ENCODE measurements at places on chromosomes 16 and 17. TPM values are rescaled to one million over a fixed set of nuclear protein-coding genes. Genes with fewer than 3 reads are reported as not detected.

DNA sequence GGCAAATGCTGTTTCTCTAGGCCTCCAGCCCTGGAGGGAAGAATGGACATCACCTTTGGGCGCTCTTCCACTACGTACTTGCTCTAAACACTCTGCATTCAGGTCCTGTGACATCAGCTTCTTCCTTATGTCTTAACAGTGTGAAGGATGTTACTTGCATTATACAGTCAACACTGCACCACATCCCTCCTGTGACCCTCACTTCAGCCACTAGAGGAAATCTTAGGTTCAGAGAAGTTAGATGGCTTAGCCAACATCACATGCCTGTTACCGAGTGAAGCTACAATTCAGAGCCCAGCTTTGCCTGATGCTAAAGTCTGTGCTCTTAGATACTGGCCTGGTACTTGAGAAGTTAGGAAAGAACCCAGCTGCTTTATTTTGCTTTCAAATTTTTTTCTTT, 18.3 kb downstream of the UBFD1 start:
- DNase-seq: no peak

- DNase-seq: peak; percentile 85
Measured at GRCh38 chr17:51461578-51462004, 201.2 kb downstream of the UTP18 start.

DNA sequence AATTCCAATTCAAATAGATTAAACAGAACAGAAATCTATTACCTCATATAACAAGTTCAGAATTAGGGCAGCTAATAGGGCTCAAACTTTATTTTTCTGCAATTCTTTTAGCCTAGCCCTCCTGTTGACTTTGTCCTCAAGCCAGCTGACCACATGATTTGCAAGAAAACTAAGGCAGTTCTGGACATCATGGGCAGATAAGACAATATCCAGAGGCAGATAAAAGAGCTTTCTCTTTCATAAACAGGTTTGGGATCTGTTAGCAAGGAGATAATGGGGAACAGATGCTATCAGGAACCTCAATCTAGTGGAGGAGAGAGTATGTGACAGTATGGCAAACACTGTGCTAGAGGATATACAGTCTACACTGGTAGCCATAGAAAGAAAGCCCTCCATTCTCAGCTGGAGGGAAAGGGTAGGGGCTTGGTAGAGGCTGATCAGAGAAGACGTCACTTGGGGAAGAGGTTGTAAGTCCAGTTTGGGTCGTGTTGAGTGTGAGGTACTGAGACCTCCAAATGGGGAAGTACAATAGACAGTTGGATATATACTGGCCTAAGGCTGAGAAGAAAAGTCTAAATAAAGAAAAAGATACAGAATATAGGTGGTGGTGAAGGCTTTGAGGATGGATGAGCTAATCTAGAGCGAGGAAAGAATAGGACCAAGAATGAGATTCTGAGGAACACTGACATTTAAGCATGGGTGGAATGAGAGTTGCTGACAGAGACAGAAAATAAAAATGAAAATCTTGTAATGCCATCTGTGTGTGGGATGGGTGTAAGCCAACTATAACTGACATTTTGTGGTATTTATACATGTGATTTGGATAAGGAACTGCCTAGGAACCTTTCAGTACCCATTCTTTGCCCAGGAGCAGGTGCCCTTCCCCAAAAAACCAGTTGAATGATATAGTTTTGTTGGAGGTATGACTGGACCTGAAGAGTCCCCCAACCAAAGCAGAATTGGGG, 67.4 kb downstream of the CYB561 start:
- DNase-seq: no peak

The OSGIN1 gene
- 10.6 TPM for total RNA-seq

DNA sequence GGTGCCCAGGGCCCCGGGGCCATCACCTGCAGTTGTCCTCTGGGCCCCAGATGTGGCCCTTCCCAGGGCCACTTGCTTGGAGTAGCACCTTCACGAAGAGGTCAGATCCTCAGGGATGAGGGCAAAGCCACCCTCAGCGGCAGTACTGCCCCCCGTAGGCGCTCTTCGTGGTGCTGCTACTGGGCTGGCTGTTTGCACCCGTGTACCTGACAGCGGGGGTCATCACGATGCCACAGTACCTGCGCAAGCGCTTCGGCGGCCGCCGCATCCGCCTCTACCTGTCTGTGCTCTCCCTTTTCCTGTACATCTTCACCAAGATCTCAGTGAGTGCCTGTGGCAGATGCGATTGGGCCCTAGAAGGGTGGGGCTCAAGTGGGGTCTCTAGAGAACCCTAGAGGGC, 2.6 kb downstream of the SLC5A2 start:
- no peak for DNase-seq

The PRSS8 gene
- 2.9 TPM for total RNA-seq

- no peak for DNase-seq
Measured at GRCh38 chr16:54453871-54454270, 167.3 kb upstream of the IRX3 start.

- DNase-seq: no peak
Measured at GRCh38 chr16:27703545-27703944, 153.6 kb downstream of the KATNIP start.

GRCh38 chr17:39264119-39264518, 38.4 kb upstream of the STAC2 start:
- DNase-seq: no peak

DNA sequence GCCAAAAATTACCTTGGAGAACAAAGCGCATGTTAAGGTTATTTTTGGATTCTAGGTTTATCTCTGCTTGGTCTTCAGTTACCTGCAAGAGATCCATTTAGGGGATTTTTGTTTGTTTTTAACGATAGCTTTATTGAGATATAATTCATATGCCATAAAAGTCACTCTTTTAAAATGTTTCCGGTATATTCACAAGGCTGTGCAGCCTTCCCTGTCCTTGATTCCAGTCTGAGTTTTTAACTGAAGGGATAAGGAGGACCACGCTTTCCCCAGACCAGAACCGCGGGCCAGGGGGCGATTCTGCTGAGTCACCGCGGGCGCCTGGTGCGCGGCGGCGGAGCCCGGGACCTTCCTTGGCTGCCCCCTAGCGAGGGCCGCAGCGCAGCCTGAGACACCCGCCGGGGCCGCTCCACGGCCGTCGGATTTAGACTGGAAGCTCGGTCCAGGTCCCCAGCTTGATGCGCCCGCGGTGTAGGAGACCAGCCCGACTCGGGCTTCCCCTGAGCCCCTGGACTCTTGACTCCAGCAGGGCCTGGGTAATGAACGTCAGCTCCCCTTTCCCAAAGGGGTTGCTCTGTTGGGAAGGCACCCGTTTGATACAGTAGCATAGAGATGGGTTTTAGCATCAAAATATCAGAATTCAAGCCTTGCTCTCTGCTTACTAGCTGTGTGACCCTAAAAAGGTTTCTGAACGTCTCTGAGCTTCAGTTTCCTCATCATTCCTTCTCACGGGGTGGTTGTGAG, 50.0 kb upstream of the STH start:
- peak; percentile 52 for DNase-seq

GRCh38 chr16:74192281-74192797, 104.3 kb upstream of the PSMD7 start:
- DNase-seq: no peak

The SAMD14 gene
- 0.50 TPM for total RNA-seq

- no peak for DNase-seq
Measured at GRCh38 chr17:66299711-66300110, 2.7 kb upstream of the PRKCA start.

DNA sequence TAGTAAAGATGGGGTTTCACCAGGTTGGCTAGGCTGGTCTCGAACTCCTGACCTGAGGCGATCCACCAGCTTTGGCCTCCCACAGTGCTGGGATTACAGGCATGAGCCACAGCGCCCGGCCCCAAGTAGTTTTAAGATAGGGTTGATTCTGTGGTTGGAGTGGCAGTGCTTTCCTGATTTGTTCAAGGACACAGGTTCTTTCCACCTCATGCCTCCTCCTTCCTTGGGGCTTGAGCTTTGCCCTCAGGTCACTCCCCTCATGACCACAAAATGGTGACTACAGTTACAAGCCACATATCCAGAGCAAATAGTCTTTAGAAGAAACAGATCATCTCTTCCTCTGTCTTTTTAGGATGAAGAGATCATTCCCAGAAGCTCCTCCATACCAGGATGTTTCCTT, 25.3 kb upstream of the SMURF2 start:
- no peak for DNase-seq

The COX4I1 gene
- 784 TPM for total RNA-seq

- DNase-seq: no peak
Measured at GRCh38 chr16:20243731-20244281, 83.5 kb downstream of the GP2 start.

DNA sequence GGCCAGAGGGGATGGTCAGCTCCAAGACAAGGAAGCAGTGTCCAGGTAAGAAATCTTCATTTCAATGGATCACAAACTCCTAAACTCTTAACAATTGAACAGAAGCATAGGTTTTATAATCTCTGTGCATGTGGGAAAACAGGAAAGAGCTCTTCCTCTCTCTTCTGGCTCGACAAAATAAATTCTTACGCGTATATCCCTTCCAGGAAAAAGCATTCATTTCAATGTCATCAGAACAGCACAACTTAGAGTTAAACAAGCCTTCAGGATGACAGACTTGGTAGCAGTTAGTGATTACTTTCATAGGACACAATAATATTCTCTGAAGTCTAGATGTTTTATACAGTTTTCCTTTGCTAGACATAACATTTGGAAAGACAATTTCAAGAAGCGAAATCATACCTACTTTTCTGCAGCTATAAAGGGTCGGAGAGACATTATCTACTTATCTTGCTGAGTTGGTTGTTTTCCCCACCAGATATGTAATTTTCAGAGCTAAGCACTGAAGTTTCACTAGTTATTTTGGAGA, 19.3 kb upstream of the SLC35G3 start:
- DNase-seq: no peak

GRCh38 chr17:67959510-67959909, 36.8 kb downstream of the C17orf58 start:
- DNase-seq: no peak

The EVPLL gene
- not detected for total RNA-seq

The MT1E gene
- not detected for total RNA-seq

DNA sequence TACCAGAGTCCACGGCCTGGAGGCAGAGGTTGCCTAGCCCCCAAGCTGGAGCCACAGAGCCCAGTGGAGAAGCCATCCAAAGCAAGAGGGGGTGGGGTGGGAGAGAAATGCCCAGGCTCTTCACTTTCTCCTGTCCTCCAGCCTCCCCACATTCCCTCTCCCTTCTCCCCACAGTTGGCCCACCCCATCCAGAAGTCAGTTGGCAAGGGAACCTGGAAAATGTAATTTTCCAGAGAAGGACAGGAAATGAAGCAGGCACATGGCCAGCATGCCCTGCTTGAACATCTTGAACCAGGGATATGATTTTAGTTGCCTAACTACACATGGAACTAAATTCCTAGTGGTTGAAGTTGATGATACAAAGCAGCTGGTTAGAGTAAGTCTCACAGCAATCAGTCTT, 73.3 kb upstream of the IRX6 start:
- no peak for DNase-seq

DNA sequence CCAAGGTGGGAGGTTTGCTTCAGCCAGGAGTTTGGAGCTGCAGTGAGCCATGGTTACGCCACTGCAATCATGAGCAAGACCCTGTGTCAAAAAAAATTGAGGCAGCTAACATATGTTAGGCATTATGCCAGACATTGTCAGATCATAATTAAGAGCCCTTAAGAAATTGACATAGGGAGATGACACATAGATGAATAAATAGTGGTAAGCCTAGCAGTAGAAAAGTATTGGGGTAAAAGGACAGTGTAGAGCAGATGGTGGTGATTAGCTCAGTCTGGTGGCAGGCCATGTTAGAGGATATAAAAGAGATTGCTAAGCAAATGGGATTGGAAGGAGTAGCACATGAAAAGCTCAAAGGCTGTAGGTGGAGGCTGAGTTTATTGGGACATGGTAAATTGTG, 22.6 kb downstream of the SRCAP start:
- no peak for DNase-seq

The ADORA2B gene
- total RNA-seq: 37.2 TPM

The PPP1R27 gene
- not detected for total RNA-seq

GRCh38 chr16:11087691-11088073, 143.3 kb downstream of the CLEC16A start:
- no peak for DNase-seq

DNA sequence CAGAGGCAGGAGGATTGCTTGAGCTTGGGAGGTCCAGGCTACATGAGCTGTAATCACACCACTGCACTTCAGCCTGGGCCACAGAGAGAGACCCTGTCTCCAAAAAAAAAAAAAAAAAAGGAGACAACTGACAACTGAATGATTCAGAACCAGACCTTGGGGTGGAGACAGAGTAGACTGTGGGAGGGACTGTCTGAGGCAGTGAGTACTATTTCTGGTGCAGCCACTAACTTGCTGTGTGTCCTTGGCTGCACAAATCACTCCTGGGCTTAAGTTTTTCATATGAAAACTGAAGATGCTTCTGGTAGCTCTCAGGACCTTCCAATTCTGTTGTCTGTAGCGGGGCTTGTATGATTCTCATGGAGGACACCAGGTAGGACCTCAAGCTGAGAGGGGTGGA, 5.8 kb downstream of the ASB16 start:
- DNase-seq: no peak

The SLFN14 gene
- not detected for total RNA-seq

- DNase-seq: peak; percentile 44
Measured at GRCh38 chr17:41382394-41382793, 288 bp upstream of the KRT34 start.

DNA sequence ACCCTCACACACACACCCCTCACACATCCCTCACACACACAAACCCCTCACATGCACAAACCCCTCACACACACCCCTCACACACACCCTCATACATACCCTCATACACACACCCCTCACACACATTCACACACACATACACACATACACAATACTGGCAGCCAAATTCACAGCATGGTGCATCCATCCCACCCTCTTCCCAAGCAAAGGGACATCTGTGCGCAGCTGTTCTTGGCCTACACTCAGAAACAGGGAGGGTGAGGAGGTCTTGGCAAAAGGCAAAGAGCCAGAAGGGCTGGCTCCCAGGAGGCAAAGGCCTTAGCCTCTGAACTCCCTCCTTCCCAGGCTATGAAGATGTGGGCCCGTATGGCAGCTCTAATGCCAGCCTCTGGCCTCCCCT, 23.4 kb downstream of the C17orf67 start:
- DNase-seq: no peak

The TSPAN10 gene
- 6.8 TPM for total RNA-seq

The C17orf113 gene
- not detected for total RNA-seq

GRCh38 chr17:35944151-35944550, 638 bp upstream of the LYZL6 start:
- DNase-seq: peak; percentile 25

Measured in A172 (cell line).